Activated CD4-positive, alpha-beta T cell treated with anti-CD3 and anti-CD28 coated beads for 24 hours (primary cell): ENCODE measurements at places on chromosomes 6 and 20.

DNA sequence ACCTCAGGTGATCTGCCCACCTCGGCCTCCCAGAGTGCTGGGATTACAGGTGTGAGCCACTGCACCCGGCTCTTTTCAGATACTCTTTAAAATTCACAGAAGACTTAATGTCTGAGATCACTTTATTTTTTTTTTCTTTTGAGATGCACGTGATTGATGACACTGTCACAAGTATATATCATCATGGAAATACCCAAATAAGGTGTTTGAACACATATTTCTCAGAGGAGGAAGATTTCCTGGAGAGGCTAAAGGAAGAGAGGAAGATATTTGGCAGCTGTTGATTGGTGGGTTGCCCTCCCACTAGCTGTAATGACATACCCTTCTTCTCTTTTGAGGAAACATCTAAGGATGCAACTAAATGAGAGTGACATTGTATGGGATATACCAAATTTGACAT, 225.9 kb upstream of the CITED2 start:
- DNase-seq: no peak

GRCh38 chr20:45377269-45377668, 856 bp downstream of the TP53TG5 start:
- no peak for DNase-seq

DNA sequence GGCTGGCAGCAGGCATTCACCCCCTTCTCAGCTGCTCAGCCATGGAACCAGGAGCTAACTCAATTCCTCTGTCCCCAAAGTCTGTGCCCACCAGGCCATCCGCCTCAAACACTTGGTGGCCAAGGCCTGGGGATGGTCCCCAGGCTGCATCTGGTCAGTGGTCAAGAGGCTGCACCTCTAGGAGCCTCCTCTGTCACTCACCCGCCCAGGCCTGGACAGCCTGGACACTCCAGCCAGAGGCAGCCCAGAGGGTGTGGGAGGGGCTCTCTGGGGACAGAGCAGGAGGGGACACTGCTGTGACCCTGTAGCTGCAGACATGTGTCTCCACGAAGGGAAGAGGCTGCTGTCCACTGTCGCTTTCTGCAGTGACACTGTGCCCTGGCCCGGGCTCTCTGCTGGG, 416.6 kb upstream of the SULF2 start:
- no peak for DNase-seq

GRCh38 chr20:61046721-61047351, 205.2 kb upstream of the CDH4 start:
- DNase-seq: no peak

- no peak for DNase-seq
Observed at GRCh38 chr20:24960302-24960801, 11.3 kb downstream of the CST7 start.

- no peak for DNase-seq
Observed at GRCh38 chr6:31775184-31775583, 1.9 kb downstream of the VWA7 start.

DNA sequence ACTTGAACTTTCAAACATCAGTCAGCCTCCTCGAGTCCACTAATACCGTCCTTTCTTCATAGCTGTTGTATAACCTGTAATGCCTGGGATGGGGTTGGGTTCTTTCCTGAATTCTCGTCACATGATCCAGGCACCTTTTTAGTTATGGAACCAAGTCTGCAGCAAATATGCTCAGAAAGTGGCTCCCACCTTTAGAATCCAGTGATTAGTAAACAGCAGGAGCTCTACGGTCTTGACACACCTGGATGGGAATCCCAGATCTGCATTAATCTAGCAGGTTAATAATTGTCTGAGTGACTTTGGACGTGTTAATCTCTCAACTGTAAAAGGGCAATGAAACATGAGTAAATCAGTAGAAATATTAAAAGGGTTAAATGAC, 729 bp upstream of the ZHX3 start:
- no peak for DNase-seq

- no peak for DNase-seq
Observed at GRCh38 chr6:42532038-42532669, 31.7 kb upstream of the UBR2 start.

GRCh38 chr6:35093118-35093445, 48.1 kb downstream of the TCP11 start:
- no peak for DNase-seq

DNA sequence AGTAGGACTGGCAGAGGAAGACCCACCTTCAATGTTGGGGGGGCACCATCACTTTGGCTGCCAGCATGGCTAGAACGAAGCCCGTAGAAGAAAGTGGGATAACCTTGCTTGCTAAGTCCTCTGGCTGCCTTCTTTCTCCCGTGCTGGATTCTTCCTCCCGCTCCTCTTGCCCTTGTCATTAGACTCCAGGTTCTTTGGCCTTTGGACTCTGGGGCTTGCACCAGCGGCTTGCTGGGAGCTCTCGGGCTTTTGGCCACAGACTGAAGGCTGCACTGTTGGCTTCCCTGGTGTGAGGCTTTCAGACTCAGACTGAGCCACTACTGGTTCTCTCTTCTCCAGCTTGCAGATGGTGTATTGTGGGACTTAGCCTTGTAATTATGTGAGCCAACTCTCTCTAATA, 28.2 kb downstream of the GSTA2 start:
- no peak for DNase-seq

DNA sequence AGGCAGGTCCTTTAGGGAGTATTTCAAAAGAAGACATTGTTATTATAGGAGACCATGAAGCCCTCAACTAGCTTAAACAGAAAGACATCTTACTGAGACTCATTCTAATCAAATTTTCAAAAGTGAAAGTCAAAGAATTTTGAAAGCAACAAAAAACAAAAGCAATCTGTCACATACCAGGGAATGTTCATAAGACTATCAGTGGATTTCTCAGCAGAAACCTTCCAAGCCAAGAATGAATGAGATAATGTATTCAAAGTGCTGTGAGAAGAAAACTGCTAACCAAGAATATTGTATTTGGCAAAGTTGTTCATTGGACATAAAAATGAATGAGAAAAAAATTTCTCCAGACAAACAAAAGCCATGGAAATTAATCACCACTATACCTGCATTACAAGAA, 48.2 kb upstream of the FUT9 start:
- no peak for DNase-seq

DNA sequence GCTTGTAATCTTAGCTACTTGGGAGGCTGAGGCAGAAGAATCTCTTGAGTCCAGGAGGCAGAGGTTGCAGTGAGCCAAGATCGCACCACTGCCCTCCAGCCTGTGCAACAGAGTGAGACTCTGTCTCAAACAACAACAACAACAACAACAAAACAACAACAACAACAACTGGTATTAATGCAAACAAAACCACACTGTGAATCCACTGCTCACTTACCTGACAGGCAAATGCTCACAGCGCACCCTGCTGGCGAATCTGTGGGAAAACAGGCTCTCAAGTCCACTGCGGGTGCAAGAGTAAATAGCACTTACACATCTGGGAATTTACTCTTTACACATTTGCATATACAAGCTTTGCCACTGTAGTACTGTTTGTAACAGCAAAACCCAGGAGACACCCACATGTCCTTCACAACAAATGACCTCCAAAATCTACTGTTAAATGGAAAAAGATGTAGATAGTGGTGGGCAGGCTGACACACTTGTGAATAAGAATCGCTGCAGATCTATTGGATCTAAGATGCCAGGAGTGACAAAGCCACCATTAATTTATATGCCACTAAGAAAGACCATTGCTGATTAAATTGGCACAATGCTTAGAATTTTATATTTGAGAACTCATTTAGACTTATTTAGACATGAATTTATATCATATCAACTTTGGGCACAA, 29.3 kb downstream of the NSFL1C start:
- peak; percentile 62 for DNase-seq

GRCh38 chr6:113636357-113636824, 220.8 kb upstream of the MARCKS start:
- no peak for DNase-seq

- DNase-seq: no peak
Observed at GRCh38 chr20:43765916-43766315, 39.1 kb upstream of the GTSF1L start.

- no peak for DNase-seq
Observed at GRCh38 chr6:296151-297122, 4.2 kb downstream of the DUSP22 start.

DNA sequence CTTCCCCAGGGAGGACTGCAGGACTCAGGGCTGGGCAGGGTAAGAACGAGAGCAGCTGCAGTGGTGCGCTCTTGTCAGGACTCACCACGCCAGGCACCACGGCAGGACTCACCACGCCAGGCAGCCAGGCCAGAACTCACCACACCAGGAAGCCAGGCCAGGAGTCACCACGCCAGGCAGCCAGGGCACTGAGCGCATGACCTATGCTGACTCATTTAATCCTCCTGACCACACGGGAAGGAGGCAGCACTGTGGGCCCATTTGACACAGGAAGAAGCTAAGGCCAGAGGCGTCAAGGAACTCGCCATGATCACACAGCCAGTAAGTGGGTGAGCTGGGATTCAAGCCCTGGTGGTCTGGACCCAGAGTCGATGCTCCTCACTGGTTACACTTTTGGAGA, 189.3 kb downstream of the PREX1 start:
- DNase-seq: no peak

DNA sequence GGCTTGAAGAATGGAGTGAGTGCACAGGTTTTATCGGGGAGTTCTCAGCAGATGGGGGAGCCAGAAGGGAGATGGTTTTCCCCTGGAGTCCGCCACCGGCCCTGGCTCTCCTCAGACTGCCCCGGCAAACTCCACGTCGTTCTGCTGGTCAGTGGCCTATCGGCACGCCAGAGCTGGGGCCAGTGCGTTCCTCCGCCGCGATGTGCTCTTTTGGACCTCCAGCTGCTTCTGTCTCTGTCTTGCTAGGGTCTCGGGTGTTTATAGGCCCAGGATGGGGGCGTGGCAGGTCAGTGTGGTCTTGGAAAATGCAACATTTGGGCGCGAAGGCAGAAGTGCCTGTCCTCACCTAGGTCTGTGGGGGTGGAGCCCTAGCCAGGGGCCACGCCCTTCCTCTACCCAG, 53.0 kb upstream of the ADTRP start:
- no peak for DNase-seq

DNA sequence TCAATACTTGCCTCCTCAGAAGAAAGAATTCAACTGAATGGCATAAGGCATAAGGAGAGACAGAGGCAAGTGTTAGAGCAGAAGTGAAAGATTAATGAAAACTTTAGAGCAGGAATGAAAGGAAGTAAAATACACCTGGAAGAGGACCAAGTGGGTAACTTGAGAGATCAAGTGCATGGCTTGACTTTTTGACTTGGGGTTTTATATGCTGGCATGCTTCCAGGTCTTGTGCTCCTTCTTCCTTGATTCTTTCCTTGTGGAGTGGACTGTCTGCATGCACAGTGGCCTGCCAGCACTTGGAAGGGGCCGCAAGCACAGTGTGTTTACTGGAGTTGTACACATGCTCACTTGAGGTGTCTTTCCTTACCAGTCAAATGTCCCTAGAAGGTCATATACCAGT, 222.1 kb upstream of the UFL1 start:
- DNase-seq: no peak

GRCh38 chr20:60313614-60314013, 355.4 kb downstream of the CDH26 start:
- no peak for DNase-seq

- DNase-seq: no peak
Observed at GRCh38 chr6:157632821-157633220, 190.2 kb upstream of the SNX9 start.

DNA sequence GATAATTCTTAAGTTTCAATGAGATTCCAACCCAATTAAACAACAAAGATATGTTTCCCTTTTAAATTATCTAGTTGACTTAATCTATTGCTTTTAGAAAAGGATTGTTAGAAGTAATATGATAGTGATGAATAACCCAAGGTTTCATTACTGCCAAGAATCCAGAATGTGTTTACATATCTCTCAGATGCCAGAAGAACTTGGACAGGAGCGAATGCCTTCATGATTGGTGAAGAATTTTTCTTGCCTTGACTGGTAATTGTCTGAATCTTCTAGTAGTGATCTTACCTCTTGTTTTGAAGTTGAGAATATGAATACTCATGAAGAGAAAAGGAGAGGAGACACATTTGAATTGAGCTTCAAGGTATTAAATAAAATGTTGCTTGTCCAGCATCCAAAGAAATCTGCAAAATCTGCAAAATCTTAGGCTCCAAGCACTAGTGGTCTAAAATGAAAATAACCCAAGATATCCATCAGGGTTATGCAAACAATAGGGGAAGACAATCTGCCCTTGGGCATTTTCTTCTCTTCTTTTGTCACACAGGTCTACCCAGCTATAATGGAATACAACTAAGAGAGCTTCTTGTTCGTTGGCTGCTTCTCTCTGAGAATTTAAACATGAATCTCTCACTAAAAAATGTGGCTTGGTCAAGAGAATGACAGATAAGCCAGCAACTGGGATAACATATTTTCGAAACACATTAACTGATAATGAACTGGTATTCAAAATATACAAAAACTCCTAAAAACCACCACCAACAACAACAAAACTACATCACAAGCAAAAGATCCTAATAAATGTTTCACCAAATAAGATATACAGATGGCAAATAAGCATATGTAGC, 928.9 kb downstream of the EYS start:
- no peak for DNase-seq

- no peak for DNase-seq
Observed at GRCh38 chr6:165939047-165939446, 228.6 kb downstream of the TBXT start.

GRCh38 chr6:36267731-36268477, 2.0 kb upstream of the PNPLA1 start:
- DNase-seq: no peak

DNA sequence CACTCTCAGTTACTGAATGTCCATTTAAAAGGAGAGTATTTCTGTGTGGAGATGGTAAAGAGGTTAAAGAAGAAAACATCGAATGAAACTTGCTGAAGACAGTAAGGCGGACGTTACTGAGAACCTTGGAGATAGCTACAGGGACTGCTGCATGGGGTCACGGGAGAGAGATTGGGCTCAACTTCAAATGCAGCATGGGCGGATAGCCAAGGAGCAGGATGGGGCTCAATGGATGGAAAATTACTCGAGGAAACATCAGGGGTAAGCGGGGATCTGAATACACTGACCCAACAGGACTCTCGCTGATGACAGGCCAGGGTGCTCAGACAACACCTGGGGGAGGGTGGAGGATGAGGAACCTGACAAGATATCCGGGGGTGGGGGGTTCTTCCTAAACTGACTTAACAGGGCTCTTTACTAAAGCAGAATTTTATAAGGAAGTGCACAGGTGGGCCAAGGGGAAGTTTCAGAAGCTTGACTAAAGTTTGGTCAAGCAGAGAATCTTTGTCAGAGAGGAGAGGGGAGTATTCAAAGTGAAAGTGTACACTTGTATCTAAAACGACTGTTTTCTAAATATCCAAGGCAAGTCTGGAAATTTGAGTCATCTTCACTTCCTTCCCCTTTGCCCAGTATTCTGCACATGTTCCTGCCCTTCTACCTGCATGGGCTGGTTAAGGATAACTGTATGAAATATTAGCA, 22.8 kb downstream of the ECT2L start:
- no peak for DNase-seq
